Activated CD4-positive, alpha-beta T cell treated with anti-CD3 and anti-CD28 coated beads, Interleukin-2, amount 50 U/mL, for 1 hour (primary cell): ENCODE measurements at places on chromosomes 3 and 15.

- no peak for DNase-seq
Measured at GRCh38 chr15:59751552-59752413, 62.7 kb upstream of the BNIP2 start.

DNA sequence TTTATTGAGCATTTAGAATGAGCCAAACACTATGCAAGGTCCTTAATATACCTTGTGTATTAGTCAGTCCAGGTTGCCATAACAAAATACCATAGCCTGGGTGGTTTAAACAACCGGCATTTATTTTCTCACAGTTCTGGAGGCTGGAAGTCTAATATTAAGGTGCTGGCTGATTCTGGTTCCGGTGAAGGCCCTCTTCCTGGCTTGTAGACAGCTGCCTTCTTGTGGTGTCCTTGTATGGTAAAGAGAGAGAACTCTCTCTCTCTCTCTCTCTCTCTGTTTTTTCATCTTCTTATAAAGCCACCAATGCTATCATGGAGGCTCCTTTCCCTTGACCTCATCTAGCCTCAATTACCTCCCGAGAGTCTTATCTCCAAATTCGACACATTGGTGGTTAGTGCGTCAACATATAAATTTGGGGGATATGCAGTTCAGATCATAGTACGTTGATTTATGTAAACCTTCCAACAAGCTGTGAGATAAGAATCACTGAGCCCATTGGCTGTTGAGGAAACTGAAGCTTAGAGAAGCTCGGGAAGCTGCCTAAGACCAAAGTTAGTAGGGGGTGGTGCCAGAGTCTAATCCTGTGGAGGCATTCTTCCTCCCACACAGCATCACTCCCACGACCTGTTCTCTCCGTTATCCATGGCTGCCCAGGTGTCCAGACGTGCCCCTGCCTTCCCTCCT lies 298.0 kb upstream of the PROK2 start:
- DNase-seq: no peak

- no peak for DNase-seq
Measured at GRCh38 chr3:186220365-186220764, 111.5 kb upstream of the ETV5 start.

- DNase-seq: no peak
Measured at GRCh38 chr3:128309026-128309425, 155.7 kb downstream of the EEFSEC start.

GRCh38 chr3:54917174-54917573 lies 10.7 kb downstream of the LRTM1 start:
- no peak for DNase-seq

DNA sequence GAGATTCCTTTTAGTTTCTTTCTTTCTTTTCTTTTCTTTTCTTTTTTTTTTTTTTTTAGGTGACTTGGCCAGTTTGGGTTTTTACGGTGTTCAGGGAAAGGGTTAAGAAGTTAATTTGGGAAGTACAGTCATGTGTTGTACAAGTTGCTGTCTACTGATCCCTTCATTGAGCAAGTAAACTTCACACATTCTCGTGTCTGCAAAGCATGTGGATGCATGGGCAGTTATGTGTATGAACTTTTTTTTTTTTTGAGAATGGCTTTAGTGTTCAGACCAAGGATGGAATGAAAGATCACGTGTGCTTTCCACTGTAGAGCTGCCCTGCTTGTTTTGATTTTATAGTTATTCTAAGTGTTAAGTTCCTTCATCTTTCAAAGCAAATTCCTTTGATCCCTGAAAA lies 132.3 kb downstream of the PGPEP1L start:
- no peak for DNase-seq

DNA sequence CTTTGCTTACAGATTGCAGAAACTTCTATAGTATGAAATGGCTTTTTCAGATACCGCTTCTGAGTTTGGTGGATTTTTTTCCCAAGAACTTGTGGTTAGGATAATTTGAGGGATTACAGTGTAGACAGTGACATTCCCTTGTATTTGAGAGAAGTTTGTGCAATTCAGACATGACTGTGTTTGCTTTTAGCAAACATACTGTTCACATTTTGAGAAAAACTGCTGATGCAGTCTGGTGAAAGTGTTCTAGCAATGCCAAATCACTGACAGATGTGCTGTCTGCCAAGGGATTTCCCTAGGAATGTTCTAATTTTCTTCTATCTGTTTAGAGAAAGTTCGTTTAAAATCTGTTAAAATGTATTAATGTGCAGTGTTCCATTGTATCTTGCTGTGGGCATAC lies 652.6 kb downstream of the FHIT start:
- DNase-seq: no peak
